Pons (tissue), 1 donor: ENCODE measurements at places on chromosomes 7 and 10.

GRCh38 chr7:15326044-15326644, 235.7 kb downstream of the AGMO start:
- DNase-seq, result peak; percentile 67

DNA sequence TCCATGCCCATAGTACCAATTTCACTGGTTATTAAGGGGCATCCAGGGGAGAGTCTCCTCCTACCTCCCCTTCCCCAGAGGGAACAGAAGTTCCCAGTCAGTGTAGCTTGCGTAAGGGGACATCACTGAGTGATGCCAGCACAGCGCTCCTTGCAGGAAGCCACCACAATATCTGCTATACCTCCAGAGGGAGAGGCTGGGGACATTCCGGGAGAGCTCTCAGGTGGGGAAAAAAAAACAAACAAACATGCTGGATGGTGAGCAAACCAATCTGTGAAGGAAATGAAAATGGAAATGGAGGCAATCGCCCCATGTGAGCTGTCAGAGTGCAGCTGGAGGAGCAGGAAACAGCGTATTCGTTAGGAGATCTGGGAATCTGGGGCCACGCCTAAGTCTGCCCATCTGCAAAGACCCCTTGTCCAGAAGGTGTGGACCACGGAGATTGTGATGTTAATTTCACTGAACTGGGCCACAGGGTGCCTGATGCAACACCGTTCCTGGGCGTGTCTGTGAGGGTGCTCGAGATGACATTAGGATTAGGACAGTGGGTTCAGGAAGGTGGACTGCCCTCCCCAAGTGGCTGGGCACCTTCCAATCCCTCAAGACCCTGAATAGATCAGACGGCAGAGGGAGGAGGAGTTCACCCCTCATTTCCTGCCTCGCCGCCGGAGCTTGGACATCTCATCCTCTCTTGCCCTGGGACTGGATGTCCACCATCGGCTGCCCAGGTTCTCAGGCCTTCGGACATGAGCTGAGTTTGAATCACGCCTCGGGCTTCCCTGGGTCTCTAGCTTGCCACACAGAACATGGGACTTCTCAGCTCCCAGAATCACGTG, 30.5 kb downstream of the GNA12 start:
- no peak for DNase-seq

GRCh38 chr10:61701055-61701705, 38.5 kb downstream of the CABCOCO1 start:
- no peak for DNase-seq

GRCh38 chr10:126479280-126479895, 91.1 kb upstream of the ADAM12 start:
- no peak for DNase-seq

- DNase-seq, result no peak
Measured at GRCh38 chr10:55280696-55281095, 479.7 kb upstream of the PCDH15 start.

DNA sequence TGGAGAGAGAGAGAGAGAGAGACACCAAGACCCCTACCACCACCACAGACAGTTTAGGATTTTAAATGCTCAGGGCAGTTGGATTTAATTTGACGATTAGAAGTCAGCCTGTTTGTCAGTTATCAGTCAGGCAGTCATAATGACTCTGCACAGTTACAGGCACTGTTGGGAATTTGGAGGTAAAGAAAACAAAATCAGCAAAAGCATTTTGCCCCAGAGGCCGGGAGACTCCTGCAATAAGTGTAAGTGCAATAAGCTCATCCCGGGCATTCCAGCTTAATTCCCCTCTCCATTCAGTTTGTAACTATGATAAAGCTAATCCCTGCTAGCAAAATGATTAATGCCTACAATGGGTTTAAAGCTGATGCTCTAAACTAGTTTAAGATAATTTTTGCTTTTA, 13.5 kb downstream of the SEMA3C start:
- no peak for DNase-seq

- no peak for DNase-seq
Measured at GRCh38 chr7:110675383-110676103, 415.4 kb upstream of the LRRN3 start.
